Osteocyte (in vitro differentiated cells): ENCODE measurements at places on chromosomes 1 and 21. TPM values are rescaled to one million over a fixed set of nuclear protein-coding genes. Genes with fewer than 3 reads are reported as not detected.

The PRKCZ gene
- total RNA-seq: 2.3 and 3.1 TPM in 2 replicates

The ALPL gene
- total RNA-seq: 41.6 and 43.4 TPM in 2 replicates

The F11R gene
- total RNA-seq: 1.4 and 1.5 TPM in 2 replicates

The MUTYH gene
- total RNA-seq: 19.9 and 25.1 TPM in 2 replicates

The NBPF6 gene
- total RNA-seq: not detected in 2 replicates

The RPE65 gene
- not detected in 2 replicates for total RNA-seq

The SLC45A1 gene
- total RNA-seq: 2.9 and 3.2 TPM in 2 replicates

The KRTAP15-1 gene
- total RNA-seq: not detected in 2 replicates

The NKAIN1 gene
- 1.9 and 2.2 TPM in 2 replicates for total RNA-seq

The CSMD2 gene
- total RNA-seq: not detected in 2 replicates

GRCh38 chr1:36298640-36299039 lies 7.5 kb upstream of the SH3D21 start:
- H3K4me1 ChIP-seq: peaks cover 1% of the 10 kb centered on the region
- peaks cover 41% of the 10 kb centered on the region for H3K36me3 ChIP-seq
- DNase-seq: no peak
- H3K27me3 ChIP-seq: no peaks in the 10 kb centered on the region

DNA sequence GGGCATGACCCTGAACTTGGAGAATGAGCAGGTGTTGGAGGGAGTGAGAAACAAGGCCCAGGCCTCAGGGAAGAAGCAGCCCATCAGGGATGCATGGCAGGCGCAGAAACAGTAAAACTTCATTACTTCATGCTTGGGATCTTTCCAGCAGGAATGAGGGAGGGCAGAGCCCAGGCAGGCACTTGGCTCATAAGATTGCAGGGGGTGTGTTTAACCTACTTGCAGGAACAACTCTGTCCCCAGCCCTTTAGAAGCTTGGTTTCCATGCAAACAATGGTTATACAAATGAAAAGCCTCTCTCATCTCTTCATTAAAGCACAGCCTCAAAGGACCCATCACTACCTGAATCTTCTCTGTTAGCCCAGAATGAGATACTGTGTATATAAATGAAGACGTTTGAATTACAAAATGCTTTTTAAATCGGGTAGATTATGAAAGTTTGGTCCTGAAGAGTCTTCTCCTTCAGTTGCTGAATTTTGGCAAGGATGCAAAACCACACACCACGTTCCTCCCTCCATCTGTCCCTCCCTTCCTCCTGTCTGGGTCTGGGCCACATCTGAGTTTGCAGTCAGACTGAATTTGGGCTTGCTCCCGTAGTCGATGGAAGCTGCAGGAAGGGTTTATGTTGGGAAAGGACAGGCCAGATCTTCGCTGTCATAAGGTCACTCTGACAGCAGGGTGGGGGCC lies 154.4 kb upstream of the KLHDC7A start:
- H3K27ac ChIP-seq: no peak overlapping the region
- no peaks in the 10 kb centered on the region for H3K36me3 ChIP-seq
- no peaks in the 10 kb centered on the region for H3K4me1 ChIP-seq
- DNase-seq: no peak

- no peak overlapping the region for H3K27ac ChIP-seq
- no peaks in the 10 kb centered on the region for H3K27me3 ChIP-seq
- peaks cover 2% of the 10 kb centered on the region for H3K4me1 ChIP-seq
- H3K4me3 ChIP-seq: no peak overlapping the region
- no peak for DNase-seq
- no peaks in the 10 kb centered on the region for H3K36me3 ChIP-seq
These were observed 446.9 kb downstream of the NEGR1 start for GRCh38 chr1:71835442-71835813.

GRCh38 chr1:193971595-193971994 lies 785.2 kb upstream of the B3GALT2 start:
- no peak overlapping the region for H3K4me3 ChIP-seq
- H3K36me3 ChIP-seq: no peaks in the 10 kb centered on the region
- H3K27ac ChIP-seq: no peak overlapping the region
- no peak for DNase-seq
- H3K4me1 ChIP-seq: peaks cover 33% of the 10 kb centered on the region

- H3K27ac ChIP-seq: no peak overlapping the region
- no peaks in the 10 kb centered on the region for H3K36me3 ChIP-seq
- H3K27me3 ChIP-seq: peaks cover 9% of the 10 kb centered on the region
- H3K4me1 ChIP-seq: no peaks in the 10 kb centered on the region
- H3K4me3 ChIP-seq: no peak overlapping the region
These were observed 9.1 kb upstream of the RAB7B start for GRCh38 chr1:206012086-206012859.

DNA sequence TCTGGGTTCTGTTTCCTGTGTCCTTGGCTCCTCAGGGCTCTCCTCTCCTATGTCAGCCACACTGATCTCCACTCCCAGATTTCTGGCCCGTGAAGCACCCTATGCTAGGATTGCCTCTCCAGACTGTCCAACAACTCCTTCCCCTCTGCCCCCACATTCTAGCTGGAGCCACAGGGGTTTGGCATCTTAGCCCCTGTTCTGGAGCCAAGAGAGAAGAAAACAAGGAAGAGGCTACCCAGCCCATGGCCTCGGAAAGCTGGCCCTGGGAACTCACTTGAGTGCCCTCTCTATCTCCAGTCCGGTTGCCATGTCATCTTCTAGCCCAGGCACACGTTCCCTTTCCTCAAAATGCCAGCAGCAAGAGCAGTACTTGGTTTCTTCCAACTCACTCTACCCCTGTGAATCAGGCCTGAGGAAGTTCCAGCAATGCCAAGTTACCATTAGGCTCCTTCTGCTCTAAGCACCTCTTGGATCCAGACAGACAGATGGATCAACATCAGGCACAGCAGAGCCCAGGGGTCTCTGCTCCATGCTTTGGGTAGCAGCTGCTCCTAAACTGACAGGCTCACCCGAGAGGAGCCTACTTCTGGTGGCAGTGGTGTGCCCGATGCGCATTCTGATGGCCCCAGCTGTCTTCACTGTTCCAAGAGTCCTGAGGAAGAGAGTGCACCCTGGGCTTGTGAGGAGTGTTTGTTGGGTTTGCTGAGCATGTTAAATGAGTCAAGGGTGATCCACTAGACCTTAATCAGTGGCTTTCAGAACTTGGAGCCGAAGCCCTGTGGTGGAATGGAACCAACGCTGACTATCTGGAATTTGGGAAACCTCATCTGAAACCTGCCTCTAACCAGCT lies 11.6 kb upstream of the GPR61 start:
- peaks cover 16% of the 10 kb centered on the region for H3K27me3 ChIP-seq
- H3K4me3 ChIP-seq: no peak overlapping the region
- H3K27ac ChIP-seq: no peak overlapping the region
- peaks cover 38% of the 10 kb centered on the region for H3K4me1 ChIP-seq
- H3K36me3 ChIP-seq: no peaks in the 10 kb centered on the region

GRCh38 chr1:202316186-202316585 lies 25.6 kb downstream of the UBE2T start:
- peaks cover 17% of the 10 kb centered on the region for H3K4me1 ChIP-seq
- H3K36me3 ChIP-seq: peaks cover 3% of the 10 kb centered on the region
- no peak overlapping the region for H3K4me3 ChIP-seq
- DNase-seq: no peak

- no peaks in the 10 kb centered on the region for H3K36me3 ChIP-seq
- H3K4me1 ChIP-seq: no peaks in the 10 kb centered on the region
- H3K27ac ChIP-seq: no peak overlapping the region
- DNase-seq: no peak
- H3K4me3 ChIP-seq: no peak overlapping the region
These were observed 7.7 kb downstream of the SLC5A9 start for GRCh38 chr1:48230236-48230635.

GRCh38 chr1:52674497-52675384 lies 23.4 kb downstream of the COA7 start:
- peaks cover 16% of the 10 kb centered on the region for H3K4me1 ChIP-seq
- no peaks in the 10 kb centered on the region for H3K27me3 ChIP-seq
- DNase-seq: no peak
- no peak overlapping the region for H3K27ac ChIP-seq
- H3K36me3 ChIP-seq: no peaks in the 10 kb centered on the region
- H3K4me3 ChIP-seq: no peak overlapping the region

- no peaks in the 10 kb centered on the region for H3K36me3 ChIP-seq
- peaks cover 37% of the 10 kb centered on the region for H3K4me1 ChIP-seq
- H3K27ac ChIP-seq: peak overlapping the region; percentile 89
- H3K4me3 ChIP-seq: peak overlapping the region; percentile 53
- no peaks in the 10 kb centered on the region for H3K27me3 ChIP-seq
These were observed 23.4 kb upstream of the RD3 start for GRCh38 chr1:211515090-211516023.

- no peaks in the 10 kb centered on the region for H3K36me3 ChIP-seq
- no peak for DNase-seq
- no peak overlapping the region for H3K27ac ChIP-seq
- H3K4me1 ChIP-seq: no peaks in the 10 kb centered on the region
- H3K27me3 ChIP-seq: peaks cover 24% of the 10 kb centered on the region
These were observed 87.9 kb upstream of the SERTAD4 start for GRCh38 chr1:210144736-210145135.

DNA sequence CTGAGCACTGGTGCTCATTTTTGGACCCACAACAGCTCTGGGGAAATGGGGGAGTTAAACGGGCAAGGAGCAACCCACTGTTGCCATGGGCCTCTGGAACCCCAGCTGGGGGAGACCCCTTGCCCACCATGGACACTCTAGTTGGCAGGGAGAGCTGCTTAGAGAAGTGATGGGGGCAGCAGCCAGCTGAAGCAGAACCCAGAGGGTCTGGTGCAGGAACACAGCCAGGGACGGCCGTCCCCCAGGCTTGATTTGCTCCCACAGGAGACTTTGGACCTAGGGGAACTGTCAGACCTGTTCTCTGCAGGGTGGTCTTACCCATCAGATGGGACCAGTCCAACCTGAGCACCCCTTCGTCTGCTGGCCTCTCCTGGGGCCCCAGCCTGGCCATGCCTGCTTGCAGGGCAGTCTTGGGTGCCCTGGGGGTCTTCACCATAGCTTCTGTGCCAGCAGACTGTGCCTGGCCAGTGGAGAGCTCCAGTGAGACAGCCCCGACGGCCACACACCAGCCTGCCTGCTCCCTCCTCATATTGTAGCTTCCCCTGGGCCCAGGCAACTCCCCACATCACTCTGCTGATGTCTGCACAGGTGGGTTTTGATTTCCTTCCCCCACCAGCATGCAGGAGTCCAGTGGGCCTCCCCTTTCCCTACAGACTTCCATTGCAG lies 11.3 kb downstream of the SPATC1L start:
- H3K4me3 ChIP-seq: no peak overlapping the region
- peak; percentile 80 for DNase-seq
- H3K4me1 ChIP-seq: no peaks in the 10 kb centered on the region
- H3K27ac ChIP-seq: no peak overlapping the region
- H3K36me3 ChIP-seq: peaks cover 14% of the 10 kb centered on the region

DNA sequence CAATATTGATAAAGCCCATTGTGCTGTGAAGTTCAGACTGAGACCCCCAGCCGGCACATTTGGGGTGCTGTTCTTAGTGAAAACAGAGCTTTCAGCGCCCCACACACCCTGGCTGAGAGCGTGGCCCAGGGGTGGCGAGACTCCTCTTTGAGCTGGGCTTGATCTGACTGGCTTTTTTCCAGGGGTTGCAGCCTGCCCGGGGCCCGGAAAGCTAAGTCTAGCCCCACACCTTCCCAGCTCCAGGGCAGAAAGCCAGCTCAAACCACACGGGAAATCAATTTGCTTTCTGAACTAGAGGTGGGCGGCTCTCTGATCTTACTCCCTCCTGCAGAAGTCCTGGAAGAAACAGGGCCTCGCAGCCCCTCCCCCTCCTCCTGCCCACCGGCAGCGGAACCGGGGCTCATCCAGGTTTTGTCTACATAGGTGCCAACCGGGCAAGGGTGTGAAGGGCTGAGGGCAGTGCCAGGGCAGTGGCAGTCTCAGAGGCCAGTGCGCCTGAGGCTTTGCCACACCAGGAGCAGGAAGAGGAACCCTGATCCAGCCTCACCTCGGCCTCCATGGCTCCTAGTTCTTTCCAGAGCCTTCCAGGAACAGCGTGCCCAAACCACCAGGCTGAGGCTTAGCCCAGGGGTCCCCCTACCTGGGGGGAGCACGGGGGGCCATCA lies 155.3 kb downstream of the NPHP4 start:
- no peaks in the 10 kb centered on the region for H3K27me3 ChIP-seq
- H3K4me3 ChIP-seq: no peak overlapping the region
- no peak overlapping the region for H3K27ac ChIP-seq
- no peaks in the 10 kb centered on the region for H3K4me1 ChIP-seq
- H3K36me3 ChIP-seq: no peaks in the 10 kb centered on the region

- no peak overlapping the region for H3K27ac ChIP-seq
- H3K4me1 ChIP-seq: no peaks in the 10 kb centered on the region
- DNase-seq: no peak
- H3K36me3 ChIP-seq: peaks cover 48% of the 10 kb centered on the region
- no peaks in the 10 kb centered on the region for H3K27me3 ChIP-seq
These were observed 10.4 kb downstream of the TAF1A start for GRCh38 chr1:222579316-222579715.

GRCh38 chr1:4397196-4397595 lies 257.2 kb upstream of the AJAP1 start:
- H3K4me1 ChIP-seq: no peaks in the 10 kb centered on the region
- H3K27me3 ChIP-seq: no peaks in the 10 kb centered on the region
- DNase-seq: no peak
- H3K36me3 ChIP-seq: no peaks in the 10 kb centered on the region
- H3K4me3 ChIP-seq: no peak overlapping the region
- H3K27ac ChIP-seq: no peak overlapping the region

DNA sequence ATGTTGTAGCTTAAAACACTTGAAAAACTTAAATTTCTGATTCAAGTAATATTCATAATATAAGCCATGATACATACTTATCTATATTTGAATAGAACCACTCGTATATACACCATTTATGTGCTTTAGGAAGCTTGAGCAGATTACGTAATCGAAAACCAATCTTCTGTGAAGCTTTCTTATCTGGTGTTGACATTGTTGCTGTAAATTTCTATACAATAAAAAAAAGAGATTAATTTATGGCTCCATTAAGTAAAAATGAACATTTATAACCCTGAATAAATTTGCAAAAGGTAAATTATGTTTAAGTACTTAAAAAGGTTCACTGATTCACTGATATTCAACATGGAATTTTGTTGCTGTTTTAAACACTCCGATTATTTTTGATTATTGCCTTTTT lies 21.4 kb downstream of the LIN9 start:
- H3K4me1 ChIP-seq: no peaks in the 10 kb centered on the region
- no peak overlapping the region for H3K4me3 ChIP-seq
- DNase-seq: no peak
- H3K27ac ChIP-seq: no peak overlapping the region
- no peaks in the 10 kb centered on the region for H3K27me3 ChIP-seq

DNA sequence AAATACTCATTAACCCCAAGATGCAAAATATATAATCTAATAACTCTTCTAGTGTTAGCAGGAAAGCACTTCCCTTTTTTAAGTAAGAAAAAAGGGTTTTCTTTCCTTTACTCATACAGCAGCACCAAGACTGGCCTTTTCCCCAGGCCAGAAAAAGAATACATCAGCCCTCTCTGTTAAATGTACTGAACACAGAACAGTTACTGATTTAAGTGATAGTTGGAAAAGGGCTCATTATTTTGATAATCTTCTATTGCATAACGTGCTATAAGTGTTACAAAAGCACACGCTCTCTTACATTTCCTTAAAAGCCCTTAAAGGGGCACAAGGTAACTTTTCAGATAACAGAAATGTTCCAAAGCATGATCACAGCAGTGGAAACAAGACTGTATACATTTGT lies 142.9 kb downstream of the TIAM1 start:
- peak overlapping the region; percentile 18 for H3K27ac ChIP-seq
- H3K4me1 ChIP-seq: peaks cover 38% of the 10 kb centered on the region
- H3K27me3 ChIP-seq: no peaks in the 10 kb centered on the region
